ENCODE measurements at places on chromosomes 13 and 19. TPM values are rescaled to one million over a fixed set of nuclear protein-coding genes. Genes with fewer than 3 reads are reported as not detected.
A peak's percentile ranks its signal among the peaks of the same experiment; 100 is the strongest.

- DNase-seq: peak; percentile 14
Measured at GRCh38 chr13:66665991-66666390, 564.1 kb downstream of the PCDH9 start.

DNA sequence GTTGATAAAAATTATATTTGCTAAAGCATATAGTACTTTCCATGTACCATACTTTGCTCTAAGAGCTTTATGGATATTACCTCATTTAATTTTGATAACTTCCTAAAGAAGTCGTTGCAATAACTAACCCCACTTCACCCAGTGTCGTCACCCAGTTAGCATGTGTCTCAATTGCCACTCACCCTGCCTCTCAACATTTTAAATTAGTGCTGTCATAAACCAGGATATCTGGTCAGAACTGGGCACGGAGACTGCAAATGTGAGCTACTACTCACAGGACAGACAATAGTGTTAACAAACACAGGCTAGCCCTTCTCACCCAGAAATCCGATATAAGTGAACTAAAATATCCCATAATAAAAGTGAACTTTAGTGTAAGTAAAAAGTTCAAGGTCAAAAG lies 430.6 kb downstream of the KLF12 start:
- DNase-seq: no peak

GRCh38 chr19:49614096-49614833 lies 23.3 kb downstream of the PRR12 start:
- DNase-seq: no peak

DNA sequence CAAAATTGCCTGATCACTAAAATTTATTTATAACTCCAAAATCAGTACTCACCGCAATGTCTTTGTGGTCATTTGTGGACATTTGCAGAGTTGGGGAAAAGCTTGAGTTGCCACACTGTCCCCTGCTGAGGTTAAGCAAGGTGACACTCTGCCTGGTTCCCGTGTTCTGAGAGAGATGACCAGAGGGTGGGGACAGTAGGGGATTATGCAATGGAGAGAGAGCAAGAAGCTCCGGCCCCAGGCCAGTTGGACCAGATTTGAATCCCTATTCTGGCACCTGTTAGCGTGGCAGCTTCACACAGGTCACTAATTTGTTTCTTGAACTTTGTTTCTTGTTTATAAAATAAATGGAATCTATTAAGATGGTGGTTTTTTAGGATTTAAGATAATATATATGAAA lies 17.8 kb downstream of the ERCC5 start:
- DNase-seq: no peak

GRCh38 chr13:84380866-84381265 lies 498.6 kb upstream of the SLITRK1 start:
- no peak for DNase-seq

DNA sequence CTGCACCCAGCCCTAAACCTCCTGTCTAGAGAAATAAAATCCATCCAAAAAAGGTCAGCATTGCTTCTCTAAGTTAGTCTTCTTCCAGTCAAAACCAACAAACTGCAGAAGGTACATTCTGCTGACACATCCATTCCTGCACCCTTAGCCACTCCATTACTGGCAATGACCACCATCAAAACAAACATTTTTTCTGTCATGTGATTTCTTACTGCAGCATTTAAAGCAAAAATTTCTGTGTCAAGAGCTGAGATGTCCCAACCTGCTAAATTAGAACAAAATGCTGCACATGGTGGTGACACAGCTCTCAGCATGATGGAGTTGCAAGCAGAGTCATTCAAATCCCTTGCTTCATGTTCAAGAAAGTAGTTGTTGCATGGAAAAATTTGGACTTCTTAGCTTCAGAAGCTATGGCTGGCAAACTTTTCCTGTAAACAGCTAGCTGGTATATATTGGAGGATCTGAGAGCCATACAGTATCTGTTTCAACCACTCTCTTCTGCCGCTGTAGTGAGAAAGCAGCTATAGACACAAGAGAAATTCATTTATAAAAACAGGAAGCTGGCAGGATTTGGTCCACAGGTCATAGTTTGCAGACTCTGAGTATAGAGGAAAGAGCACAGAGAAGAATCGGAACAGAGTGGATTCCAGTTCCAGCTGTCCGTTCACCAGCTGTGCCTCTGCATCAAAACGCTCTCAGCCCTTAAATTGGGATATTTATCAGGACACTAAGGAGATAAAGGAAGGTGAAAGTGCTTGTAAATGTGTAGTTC lies 17.4 kb downstream of the RUBCNL start:
- no peak for DNase-seq

- no peak for DNase-seq
Measured at GRCh38 chr19:3361384-3362216, 4.8 kb upstream of the NFIC start.

GRCh38 chr19:17049711-17050280 lies 23.2 kb upstream of the CPAMD8 start:
- no peak for DNase-seq

- no peak for DNase-seq
Measured at GRCh38 chr13:112968380-112968909, 569 bp upstream of the MCF2L start.

DNA sequence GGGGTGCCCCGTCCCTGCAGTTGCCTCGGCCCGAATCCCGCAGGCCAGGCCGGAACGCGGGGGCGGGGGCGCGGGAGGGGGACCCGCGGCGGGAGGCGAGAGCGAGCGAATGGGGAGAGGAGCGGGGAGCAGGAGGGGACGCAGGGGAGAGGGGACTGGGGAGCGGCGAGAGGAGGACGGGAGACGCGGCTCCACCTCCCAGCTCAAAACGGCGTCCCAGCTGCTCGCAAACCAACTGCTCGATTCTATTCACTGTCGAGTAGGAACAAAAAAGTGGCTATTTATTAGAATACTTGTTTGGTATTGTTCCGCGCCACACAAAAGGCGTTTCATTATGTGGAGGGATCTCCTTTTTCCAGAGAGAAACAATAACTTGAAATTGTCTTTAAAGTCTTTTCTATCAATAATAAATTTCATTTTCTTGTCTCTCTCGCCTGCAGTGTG lies 10.6 kb upstream of the SOX1 start:
- DNase-seq: peak; percentile 71

DNA sequence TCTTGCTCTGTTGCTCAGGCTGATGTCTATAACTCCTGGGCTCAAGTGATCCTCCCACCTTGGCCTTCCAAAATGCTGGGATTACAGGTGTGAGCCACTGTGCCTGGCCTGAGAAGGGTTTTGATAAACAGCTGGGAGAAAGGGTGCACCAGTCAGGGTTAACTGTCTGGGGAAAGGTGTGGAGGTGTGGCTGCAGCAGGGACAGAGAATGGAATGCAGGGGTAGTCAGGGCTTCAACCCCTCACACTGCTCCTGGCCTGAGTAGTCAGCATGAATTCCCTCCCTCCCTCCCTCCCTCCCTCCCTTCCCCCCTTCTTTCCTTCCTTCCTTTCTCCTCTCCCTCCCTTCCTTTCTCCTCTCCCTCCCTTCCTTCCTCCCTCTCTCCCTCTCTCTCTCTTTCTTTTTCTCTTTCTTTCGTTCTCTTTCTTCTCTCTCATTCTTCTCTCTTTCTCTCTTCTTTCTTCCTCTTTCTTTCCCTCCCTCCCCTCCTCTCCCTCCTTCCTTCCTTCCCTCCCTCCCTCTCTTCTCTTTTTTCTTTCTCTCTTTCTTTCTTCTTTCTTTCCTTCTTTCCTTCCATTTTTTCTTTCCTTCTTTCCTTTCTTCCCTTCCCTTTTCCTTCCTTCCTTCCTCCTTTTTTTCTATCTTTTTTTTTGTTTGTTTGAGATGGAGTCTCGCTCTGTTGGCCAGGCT lies 16.0 kb downstream of the MYO1F start:
- no peak for DNase-seq

GRCh38 chr13:26810095-26810494 lies 49.5 kb upstream of the GPR12 start:
- no peak for DNase-seq

GRCh38 chr19:48673436-48674100 lies 751 bp upstream of the NTN5 start:
- DNase-seq: no peak

DNA sequence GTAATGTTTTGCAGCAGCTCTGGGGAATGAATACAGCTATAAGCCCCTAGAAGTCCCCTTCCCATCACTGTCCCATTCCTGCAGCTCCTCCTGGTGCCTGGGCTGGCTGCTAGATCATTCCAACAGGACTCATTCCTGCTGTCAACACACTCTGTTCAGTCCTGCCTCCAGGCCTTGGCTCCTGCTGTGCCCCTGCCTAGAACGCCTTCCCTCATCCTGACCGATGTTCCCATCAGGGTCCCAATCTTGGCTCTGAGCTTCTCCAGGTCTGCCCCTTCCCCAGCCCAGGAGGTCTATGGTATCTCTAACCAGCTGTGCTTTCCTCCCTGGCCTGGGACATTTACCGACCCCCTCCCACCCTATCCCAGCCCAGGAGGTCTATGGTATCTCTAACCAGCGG lies 48.1 kb downstream of the FBN3 start:
- no peak for DNase-seq

- DNase-seq: no peak
Measured at GRCh38 chr19:35341565-35342225, 6.0 kb upstream of the FFAR1 start.

DNA sequence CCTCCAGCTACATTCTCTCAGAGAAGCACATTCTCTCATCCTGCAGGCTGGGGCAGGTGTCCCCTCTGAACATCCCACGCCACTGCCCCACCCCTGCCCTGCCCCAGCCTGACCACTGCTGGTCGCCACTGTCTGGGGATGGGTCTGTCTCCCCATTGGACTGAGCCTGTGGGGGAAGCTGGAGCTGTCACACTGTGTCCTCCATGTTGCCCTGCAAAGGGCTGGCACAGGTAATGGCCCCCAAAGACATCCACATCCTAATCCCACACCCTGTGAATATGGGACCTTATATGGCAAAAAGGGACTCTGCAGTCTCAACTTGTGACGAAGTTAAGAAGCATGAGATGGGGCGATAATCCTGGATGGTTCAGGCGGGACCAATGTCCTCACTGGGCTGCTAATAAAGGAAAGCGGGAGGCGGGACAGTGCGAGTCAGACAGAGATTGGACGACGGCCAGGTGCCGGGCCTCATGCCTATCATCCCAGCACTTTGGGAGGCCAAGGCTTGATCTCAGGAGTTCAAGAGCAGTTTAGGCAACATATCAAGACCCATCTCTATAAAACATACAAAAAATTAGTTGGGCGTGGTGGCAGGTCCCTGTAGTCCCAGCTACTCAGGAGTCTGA lies 9.1 kb downstream of the AP2S1 start:
- DNase-seq: no peak

DNA sequence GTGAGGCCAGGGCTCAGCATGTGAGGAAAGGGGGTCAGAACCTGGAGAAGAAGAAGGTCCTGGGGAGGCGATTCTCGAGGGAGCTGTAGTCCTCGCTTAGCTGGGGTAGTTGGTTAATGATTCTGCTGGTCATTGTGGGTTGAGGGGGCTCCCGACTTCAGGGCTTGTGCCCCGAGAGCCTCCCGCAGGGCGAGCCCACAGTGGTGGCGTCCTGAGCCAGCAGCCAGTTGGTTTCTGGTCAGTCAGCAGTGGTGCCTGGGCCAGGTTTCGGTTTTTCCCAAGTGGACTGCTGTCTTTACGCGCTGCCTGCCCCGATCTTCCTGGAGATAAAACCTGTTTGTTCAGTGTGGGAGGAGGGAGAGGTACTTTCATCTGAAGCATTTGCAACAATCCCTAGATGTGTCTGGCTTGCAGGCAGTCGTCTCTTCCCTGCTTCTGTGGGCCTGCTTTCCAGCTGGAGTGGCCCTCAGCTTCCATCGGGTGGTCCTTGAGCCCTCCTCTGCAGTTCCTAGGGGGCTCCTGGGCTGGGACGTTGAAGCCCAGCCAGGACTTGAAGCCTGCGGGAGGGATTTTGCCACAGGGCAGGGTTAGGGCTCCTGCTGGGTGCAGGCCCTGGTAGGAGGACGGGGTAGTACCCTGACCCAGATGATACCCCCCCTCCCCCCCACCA lies 3.2 kb downstream of the PTBP1 start:
- DNase-seq: no peak

DNA sequence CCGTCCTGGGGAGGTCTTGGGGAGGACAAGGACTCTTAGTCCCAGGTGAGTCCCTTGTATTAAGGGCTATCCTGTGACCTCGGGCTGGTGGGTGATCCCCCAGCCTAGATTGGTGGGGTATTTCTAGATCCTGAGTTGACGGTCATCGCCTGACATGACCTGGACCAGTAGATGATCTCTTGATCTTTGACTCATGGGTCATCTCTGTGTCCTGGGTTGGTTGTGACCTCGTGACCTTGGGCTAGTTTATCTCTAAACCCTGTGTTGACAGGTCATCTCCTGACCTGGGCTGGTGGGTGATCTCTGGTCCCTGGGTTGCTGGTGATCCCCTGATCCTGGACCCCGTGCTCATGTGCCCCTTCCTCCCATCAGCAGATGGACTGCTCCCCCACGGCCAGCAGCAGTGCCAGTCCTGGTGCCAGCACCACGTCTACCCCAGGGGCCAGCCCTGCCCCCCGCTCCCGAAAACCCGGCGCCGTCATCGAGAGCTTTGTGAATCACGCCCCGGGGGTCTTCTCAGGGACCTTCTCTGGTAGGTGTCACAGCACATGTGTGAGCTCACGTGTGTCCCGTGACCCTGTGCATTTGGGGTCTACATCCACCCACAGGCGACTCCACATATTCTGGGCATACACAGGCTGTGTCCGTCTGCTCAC lies 6.3 kb downstream of the MIDN start:
- no peak for DNase-seq

DNA sequence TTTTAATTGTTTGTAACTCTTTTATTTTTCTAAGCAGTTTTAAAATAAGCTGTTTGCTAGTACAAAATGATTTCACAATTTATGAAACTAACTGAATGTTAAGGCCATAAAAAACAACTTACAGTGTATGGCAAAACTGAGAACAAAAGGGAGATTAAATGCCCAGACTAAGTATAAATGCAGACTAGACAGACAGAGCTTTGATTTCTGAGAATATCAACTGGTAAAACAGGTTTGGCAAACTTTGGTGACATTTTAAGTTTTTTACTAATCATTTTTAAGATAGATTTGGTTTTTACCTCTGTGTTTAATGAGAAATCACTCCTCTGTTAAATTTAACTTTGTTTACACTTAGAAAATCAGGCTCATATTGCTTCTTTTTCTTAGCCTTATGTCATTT lies 127.5 kb upstream of the KLF5 start:
- DNase-seq: no peak

DNA sequence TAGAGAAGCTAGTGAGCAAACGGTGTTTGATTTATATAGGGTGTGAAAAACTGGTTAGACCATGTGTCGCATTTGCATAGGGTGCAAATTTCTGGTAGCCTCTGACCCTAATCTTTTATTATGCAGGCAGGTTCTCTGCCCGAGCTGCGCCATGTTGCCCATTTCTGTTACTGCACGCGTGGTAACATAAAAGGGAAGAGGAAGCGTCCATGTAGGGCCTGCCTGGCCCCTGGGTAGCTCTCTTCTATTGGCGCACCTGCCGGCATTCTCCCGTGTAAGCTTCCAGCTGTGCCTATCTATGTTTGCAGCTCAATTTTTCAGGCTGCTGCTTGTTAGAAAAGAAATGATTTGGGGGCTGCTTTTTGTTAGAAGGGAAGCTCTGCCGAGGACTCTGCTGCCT lies 14.0 kb upstream of the CD70 start:
- no peak for DNase-seq

Gene NLRP5
- not detected for total RNA-seq

Gene APOE
- total RNA-seq: 824 TPM

Gene SYCN
- 0.37 TPM for total RNA-seq

Gene MYO1F
- total RNA-seq: 3.2 TPM

Data from WTC11 (cell line).